Activated CD4-positive, alpha-beta T cell treated with anti-CD3 and anti-CD28 coated beads for 4 hours (primary cell): ENCODE measurements at places on chromosomes 2 and 18.

DNA sequence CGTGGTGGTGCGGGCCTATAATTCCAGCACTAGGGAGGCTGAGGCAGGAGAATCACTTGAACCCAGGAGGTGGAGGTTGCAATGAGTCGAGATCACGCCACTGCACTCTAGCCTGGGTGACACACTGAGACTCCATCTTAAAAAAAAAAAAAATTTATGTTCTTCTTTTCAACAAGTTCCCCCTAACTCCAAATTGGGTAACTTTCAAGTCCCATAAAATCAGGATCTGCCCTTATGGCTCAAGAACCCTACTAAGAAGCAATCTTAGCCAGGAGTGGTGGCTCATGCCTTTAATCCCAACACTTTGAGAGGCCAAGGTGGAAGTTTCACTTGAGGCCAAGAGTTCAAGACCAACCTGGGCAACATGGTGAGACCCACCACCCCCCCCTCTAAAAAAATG, 30.3 kb upstream of the TLK1 start:
- DNase-seq, result no peak

DNA sequence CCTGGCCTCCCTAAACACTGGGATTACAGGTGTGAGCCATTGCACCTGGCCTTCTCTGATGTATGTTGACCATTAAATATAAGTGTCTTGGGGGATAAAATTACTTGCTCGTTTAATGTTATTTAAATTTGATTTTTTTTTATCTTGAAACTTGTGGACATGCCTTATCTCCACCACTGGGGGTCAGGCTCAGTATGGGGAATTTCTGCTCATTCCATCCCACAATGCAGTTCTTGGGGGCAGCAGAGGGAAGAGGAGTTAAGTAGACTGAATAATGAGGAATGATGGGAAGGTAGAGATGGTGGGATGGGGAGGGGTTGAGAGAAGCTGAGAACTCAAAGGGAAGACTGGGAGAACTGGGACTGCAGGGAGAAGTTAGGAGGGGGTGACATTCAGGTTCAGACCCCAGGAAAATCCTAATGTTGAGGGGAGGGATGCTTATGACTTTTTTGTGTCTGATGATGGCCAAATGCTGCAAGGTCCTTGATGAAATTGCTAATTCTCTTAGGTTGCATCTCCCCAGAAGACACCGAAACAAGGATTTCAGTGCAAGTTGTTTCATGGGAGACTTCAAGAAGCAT, 174.2 kb downstream of the MIB1 start:
- no peak for DNase-seq

DNA sequence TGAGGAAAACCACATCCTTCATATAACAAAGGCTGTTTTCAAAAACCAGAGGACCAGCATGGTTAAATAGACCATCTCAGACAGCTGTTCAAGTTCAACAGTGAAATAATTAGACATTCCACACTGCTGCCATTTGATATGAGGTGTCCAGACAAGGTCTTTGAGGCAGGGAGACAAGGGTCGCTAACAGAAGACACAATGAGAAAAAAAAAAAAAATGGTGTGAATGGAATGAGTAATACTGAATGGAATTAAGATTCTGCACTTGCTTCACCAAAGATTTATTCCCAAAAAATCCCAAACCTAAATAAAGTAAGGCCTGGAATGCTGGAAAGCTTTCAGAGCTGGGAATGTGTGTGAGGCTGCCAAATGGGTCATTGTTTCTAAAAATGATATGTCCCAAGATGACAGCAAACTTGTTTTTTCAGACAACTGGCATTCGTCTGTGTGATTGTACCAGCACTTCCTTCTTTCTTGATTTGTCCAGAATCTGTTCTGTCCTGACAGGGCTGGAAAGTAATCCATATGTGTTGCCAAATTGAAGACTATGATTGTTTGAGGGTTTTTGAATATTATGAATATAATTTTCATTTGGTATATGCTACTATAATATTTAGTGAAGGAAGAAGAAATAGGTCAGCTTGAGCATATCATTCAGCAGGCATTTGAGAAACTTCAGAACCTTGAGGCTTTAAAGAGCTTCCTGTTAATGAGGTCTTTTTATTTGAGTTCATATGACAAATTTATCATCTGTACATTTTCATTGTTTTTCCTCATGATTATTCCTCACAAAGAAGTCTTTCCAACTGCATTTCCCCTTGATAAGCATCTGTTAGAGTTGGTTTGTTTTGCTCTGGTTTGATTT, 85.2 kb upstream of the ITGA4 start:
- DNase-seq, result no peak

DNA sequence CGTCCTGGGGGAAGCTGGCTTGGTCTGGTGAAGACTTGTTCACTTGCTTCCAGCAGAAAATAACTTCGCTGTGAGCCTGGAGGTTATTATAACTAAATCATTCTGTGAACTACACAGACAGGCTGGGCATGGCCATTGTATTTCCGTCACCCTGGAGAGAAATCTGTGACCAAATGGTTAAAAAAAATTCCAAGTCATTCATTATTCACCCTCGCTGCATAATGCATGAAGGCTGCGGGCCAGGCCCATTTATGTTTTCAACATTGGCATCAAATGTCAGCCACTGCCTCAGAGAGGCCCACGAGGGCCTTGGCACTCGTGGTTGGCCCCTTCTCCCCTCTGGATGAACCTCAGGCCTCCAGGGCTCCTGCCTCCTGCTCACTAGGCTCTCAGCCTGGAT, 57.7 kb downstream of the RRM2 start:
- DNase-seq, result no peak

GRCh38 chr2:120762341-120763061, 26.8 kb downstream of the GLI2 start:
- no peak for DNase-seq

DNA sequence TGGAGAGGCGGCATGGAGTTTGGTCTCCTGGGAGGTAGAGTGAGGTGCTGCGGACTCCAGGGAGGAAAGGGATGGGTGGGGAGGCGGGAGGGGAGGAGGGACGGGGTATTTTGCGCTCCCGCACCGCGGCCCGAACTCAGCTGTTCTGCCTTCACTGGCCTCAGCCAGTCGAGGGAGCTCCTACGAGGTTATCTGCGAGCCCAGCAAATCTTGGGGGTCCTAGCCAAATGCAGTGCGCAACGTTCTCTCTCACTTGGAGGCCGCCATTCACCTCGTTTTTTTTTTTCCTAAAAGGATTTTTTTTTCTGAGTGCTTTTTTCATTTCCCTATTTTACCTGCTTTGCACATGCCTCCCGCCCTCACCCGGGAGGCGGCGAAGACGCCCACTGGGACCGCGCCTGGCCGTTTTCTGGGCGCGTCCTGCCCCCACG, 877 bp upstream of the BCL2L11 start:
- DNase-seq, result peak; percentile 14

DNA sequence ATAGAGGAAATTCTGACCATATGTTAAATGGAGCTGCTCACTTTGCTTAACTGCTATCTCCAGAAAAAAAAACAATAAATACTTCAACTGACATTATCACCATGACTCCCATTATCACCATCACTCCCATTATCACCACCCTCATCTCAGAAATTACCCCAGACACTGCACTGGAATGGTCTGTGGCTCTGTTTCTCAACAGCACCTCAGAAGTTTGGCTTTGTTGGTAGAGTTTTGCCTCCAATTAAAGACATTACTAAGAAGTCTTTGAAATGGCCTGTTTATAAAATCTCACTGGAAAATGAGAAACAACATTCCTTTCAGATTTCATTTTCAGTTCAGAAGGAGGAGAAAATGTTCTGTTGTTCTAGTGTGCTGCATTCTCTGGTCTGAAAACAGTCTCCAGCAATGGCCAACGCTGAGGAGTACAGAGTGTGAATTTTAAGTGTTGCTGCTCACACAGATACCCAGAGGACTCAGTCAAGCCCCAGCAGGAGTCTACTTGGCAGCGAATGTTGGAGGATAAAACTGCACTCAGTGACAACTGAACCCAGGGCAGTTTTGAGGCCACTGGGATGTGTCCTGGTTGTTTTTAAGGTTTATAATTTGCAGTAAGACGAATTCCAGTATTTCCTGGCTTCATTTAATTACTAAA, 364.5 kb upstream of the CDH2 start:
- no peak for DNase-seq

DNA sequence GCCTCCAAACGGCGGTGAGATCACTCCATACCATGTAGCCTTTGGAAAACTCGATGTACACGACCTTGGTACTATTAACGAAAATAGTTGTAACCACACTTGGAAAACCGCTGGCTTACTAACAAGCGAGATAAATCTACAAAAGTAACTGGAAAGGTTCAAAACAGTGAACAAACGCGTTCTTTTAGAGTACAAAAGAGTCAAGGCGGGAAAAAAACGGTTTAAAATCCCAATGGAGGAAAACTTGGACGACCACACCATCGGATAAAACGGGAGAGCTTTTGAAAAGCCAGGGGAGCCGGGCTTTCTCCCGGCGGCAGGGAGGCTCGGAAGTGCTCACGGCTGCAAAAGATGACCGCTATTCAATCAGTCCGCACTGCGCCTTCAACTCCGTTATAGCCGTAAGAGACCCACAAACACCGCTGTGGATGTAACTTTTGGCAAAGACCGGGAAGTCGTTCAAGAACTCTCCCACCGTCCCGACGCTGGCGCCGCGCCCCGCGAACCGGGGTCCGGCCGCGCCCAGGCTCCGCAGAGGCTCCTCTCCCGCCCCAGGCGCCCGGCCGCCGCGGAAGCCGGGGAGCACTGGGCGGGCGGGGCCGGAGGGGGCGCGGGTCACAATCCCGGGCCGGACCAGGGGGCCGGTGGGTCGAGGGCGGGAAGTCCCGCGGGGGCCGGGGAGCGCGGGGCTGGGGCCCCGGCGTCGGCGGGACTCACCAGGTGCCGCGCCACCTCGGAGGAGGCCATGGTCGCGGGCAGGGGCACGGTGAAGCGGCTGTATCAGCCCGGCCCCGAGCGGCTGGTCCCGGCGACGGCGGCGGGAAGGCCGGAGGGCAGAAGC, 465 bp downstream of the SEPTIN10 start:
- DNase-seq, result no peak

GRCh38 chr2:143533846-143534245, 404.6 kb downstream of the ARHGAP15 start:
- no peak for DNase-seq

DNA sequence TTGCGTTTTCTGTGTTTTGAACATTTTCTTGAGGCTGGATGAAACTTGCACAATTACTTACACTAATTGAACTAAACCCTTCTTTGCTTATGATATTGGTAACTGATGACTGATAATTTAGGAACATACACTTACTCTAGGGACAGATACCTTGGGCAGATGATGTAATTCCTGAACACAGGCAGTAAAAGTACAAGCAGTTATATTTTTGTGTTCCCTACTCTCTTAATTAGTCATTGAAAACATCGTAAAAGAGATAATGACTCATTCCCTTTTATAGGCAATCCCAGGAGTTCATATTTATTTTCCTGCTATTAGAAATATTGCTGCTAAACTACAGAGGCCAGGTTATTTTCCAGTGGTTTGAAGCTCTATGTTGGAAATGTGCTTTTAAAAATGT, 46.4 kb downstream of the CCDC85A start:
- no peak for DNase-seq

DNA sequence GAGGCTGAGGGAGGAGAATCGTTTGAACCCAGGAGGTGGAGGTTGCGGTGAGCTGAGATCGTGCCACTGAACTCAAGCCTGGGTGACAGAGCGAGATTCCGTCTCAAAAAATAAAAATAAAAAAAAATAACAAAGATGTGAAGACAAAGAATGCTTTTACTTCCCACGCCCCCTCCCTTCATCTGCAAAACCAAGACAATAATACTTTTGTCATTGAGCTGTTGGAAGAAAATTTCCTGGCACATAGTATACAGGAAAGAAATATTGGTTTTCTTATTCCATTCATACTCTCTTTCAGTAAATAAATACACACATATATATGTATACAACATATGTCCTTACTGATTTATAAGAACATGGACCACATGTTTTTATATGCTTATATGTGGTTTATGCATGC, 12.2 kb downstream of the GREB1 start:
- no peak for DNase-seq

- DNase-seq, result no peak
Measured at GRCh38 chr2:71833855-71834560, 313.7 kb downstream of the CYP26B1 start.

DNA sequence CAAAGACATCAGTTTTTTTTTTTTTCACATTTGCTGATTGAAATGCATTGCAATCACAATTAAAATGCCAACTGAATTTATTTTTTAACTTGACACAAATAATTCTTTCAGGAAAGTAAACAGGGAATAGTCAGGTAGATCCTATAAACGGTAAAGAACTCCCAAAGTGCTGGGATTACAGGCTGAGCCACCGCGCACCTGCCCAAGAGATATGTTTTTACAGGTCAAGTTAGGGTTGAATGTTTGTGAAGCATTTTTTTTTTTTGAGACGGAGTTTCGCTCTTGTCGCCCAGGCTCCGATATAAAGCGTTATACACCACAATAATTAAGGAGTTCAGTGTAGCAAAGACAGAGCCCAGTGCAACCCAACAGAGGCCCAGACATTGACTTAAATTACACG, 15.1 kb downstream of the ITM2C start:
- no peak for DNase-seq

DNA sequence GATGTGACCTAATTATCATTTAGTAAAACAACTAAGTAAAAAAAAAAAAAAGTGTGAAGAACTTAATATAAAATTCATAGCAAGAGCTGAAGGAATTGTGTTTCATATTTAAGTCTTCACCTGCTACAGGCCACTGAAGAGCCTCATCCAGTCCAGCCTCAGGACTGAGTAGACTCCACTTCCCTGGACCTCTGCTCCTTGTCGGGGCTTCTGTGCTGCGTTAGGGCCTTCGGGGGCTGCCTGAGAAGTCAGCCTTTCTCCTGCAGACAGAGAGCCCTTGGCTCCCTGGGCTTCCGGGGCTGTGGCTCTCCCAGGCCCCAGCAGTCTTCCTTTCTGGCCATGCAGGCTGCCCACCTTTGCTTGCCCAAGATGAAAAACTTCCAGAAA, 95.5 kb downstream of the MTCL1 start:
- DNase-seq, result no peak

DNA sequence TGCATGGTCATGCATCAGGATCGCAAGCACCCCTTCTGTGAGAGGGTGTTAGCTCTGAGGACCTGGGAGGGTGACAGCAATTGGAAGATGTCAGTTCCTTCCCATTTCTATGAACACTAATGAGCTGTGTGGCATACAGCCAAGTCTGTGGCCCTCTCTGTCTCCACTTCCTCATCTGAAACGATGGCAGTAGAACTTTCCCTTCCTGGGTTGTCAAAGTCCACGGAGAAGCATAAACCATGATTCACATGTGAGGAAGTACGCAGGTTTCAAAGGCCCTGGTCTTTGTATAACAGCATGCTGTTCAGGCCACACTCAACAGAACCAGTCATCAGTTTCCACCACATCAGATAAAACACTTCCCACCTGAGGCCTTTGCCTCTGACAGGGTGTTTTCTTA, 167.4 kb upstream of the RAB6C start:
- no peak for DNase-seq

- DNase-seq, result no peak
Measured at GRCh38 chr2:65351948-65352595, 80.3 kb downstream of the SPRED2 start.

- DNase-seq, result no peak
Measured at GRCh38 chr2:1586923-1587840, 157.1 kb downstream of the PXDN start.

DNA sequence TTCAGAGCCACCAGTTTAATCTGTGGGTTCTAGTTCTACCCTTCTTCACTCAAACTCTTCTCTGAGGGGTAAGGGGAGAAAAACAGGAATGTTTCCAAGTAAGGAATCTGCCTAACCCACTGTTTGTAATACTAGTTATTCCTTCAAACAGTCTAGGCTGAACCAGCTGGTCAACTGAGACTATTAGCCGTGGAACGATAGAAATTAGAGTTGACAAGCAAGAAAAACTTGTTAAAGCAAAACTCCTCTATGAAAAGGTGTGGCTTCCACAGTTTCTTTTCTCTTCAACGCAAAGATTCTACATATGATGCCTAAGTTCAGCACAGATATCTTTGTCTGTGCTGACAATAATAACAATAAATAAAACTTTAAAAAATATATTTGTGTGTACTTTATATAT, 11.5 kb downstream of the PAIP2B start:
- no peak for DNase-seq
